HEK293T (cell line): ENCODE measurements at places on chromosomes 4 and X.
A peak's percentile ranks its signal among the peaks of the same experiment; 100 is the strongest.

GRCh38 chr4:88742561-88742960 is 44.9 kb upstream of the NAP1L5 start:
- DNase-seq: no peak

DNA sequence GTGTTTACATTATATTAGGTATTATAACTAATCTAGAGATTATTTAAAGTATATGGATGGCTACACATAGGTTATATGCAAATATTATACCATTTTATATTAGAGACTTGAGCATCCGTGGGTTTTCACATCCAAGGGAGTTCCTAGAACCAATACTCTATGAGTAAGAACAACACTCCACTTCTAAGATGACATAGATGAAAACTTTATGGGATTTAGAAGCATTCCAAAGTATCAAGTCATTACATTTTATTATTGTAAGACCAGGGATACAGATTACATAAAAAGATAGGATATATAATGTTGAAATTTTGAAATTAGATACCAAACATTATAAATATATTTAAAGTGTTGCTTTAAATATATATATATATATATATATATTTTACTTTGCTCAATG is 207.0 kb downstream of the NAP1L3 start:
- DNase-seq: no peak

GRCh38 chrX:77440330-77440729 is 6.9 kb upstream of the FGF16 start:
- DNase-seq: no peak

DNA sequence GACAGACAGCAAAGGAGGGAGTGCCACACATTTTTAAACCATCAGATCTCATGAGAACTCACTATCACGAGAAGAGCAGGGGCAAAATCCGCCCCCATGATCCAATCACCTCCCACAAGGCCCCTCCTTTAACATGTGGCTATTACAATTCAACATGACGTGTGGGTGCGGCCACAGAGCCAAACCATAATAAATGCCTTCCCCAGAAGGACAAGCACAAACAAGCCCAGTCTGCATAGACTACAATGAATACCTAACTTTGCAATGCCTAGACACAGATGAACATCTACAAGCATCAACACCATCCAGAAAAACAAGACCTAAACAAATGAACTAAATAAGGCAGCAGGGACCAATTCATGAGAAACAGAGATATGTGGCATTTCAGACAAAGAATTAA is 12.3 kb downstream of the ETDA start:
- DNase-seq: no peak

DNA sequence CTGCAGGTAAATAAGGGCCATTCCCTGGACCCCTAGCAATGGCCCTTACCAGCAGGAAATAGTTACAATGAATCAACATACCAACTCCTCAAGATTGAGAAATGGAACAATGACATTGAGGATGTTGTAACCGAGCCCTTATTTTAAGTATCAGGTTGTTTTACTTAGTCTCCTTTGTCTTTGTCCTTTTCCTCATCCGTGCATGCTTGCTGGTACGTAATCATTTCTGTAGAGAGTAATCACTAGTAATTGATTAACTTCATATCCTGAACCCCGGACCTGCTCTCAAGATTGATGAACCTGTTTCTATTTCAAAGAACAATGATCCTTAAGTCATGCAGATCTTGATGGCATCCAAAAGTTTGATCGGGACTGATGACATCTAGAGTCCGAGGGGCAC is 98.6 kb upstream of the LANCL3 start:
- no peak for DNase-seq

DNA sequence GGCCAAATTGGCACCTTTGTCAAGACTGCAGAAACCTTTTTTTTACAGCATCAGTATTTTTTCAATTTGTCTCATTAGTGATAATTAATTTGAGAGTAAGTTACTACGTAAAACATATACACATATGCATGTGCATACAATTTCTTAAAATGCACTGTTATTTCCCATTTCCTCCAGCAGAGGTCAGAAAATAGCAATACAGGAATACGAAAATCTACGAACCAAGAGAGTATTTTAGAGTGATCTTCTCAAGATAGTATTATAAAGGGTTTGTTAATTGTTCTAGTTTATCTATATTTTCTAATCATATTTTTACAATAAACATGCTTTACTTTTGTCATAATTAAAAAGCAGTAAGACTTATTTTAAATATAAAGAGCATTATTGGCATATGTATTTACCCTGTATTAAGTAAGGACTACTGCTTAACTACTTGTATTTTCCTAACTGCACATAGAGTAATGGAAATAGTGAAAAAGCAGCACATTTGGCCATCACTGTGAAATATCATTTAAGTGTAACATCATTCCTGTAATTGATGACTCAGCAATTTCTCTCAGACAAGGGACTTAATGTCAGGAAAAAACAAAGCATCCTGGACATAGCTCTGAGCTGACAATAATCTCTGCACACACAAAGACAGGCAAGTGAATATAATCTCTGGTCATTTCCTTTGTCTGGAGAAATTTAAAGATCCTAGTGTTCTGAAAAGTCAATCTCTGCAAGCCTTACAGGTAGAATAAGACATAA is 45.6 kb downstream of the MAOB start:
- DNase-seq: peak; percentile 8

- no peak for DNase-seq
Observed at GRCh38 chr4:665751-666435, 8.2 kb downstream of the ATP5ME start.

DNA sequence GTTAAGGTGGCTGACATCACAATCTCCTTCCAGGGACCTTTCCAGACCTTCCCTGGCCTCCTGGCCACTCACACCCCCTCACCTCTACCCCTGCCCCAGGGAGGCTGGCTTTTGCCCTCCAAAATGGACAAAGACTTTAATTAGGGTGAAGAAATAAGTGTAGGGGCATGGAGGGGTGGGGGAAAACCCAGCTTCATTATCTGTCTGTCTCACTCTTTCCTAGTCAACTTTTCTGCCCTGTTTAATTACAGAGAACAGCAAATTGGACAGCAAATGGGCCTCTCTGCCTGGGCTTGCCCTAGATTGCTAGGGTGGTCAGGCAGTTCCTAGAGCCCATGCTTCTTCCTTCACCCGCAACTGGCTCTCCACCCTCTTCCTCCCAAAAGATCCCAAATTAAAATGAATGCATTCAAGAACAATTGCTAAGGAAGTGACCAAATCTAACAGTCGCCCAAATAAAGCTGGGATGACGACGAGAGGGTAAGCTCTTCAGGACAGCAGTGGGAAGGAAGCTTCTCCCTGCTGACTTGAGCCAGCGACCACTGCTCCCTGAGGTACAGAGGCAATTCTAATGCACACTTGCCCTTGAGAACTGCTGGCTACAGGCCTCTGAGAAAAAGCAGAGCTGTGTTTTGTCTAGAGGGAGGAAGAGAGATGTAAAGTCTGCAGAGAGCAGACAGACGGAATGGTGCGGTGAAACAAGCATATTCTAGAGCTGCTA is 12.4 kb downstream of the RAI2 start:
- no peak for DNase-seq

DNA sequence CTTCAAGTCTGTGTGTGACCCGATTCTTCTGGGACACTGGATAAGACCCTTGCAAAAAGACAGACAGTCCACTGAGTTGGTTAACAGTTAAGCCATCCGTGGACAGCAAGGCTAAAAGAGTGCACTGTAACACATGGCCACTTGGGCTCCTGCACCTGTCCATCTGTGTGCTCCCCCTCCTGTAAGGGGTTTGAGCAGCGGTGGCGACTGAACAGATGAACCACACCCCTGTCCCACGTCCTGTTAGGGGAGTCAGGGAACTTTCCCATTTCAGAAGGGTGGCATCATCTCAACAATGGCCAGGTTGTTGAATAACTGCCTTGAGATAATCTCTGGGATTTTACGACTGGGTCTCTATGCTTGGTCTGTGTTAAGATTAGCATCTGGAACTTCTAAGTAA is 178.6 kb downstream of the GRXCR1 start:
- no peak for DNase-seq

DNA sequence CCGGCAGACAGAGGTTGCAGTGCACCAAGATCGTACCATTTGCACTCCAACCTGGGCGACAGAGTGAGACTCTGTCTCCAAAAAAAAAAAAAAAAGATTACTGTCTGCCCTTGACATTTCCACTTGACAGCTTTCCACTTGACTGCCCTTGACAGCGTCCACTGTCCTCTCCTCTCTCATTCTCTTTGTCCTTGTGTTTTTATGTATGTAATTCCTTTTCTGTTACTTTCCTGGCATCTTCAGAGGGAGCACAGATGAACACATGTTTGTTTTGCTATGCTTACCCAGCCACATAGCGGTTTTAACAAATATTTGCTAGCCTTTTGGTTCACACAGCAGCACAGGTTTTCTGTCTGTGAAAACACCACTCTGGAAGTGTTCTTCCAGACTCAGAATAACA is 26.2 kb downstream of the SYAP1 start:
- no peak for DNase-seq

DNA sequence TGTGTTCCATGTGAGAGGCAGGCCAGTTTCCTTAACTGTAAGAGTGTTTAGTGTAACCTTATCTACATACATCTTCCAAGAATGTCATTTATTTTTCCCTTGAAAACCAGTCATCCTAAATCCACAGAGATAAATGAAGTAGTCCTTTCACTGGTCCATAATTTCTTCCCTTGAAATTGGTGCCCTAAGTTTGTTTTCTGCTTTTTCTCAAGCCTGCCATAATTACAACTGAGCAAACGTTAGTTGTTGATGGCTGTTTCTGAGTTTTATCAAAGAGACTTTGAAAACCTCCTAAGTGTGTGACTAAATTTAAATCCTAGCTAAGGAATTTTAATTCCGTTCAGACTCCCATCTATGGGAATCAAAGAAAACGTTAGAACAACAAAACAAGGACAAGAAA is 3.6 kb upstream of the TDO2 start:
- DNase-seq: no peak

- DNase-seq: no peak
Observed at GRCh38 chr4:138724530-138724929, 291.1 kb upstream of the NOCT start.
